Stimulated activated CD8-positive, alpha-beta memory T cell treated with anti-CD3 and anti-CD28 coated beads, Interleukin-7, amount 100 ng/mL, for 1 hour (primary cell): ENCODE measurements at places on chromosomes 5 and 9.

DNA sequence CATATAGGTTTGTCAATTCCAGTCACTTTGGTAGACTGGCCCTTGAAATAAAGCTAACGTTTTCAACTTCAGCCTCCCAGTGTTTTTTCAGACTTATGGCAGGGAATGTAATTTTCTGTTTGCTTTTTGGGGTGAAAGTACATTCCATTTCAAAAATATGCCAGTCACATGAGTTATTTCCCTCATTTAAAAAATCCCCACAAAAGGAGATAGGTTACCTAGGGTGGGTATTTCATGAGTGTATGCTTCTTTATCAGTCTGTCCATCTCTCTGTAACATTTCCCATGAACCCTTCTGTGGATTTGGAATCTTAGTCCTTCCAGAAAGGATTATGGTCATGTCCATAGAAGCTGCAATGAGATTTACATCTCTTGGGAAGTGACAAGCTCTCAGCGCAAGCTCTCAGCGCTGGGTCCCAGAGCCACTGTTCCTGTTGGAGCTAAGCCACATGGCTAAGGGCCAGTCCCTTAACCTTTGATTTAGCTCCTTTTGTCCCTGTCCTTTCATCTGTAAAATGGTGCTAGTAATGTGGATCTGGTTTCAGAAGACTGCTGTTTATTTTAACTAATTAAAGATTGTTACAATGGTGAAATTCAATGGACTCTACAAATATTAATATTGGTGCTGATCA, 294.9 kb downstream of the NR3C1 start:
- no peak for DNase-seq

DNA sequence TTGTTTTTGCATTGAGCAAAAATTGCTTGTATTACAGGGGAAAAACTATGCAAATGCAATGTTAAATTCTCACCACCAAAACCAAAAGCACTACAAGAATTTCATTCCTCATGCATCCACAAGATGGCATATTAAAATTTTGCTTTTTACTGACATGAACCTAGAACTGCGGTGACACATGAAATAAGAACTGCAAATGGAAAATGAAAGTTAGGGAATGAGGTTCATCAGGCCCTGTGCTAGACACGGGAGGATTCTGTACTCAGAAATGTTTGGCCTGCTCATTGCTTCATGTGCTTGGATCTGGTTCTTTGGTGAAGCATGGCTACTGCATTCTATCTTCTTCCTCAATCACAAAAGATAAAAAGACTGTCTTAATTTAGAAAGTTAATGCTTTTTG, 9.1 kb upstream of the RFK start:
- DNase-seq, result no peak

GRCh38 chr5:81751009-81751835, at the start of gene SSBP2:
Gene SSBP2 (minus strand): TSS chr5:81751097. CDS start chr5:81751042, 55 bp downstream.
- peak; percentile 99 for DNase-seq

GRCh38 chr5:36145311-36145710, 6.4 kb downstream of the LMBRD2 start:
- DNase-seq, result no peak

- DNase-seq, result no peak
These were observed 553.1 kb downstream of the LRRC70 start for GRCh38 chr5:63131626-63132285.

DNA sequence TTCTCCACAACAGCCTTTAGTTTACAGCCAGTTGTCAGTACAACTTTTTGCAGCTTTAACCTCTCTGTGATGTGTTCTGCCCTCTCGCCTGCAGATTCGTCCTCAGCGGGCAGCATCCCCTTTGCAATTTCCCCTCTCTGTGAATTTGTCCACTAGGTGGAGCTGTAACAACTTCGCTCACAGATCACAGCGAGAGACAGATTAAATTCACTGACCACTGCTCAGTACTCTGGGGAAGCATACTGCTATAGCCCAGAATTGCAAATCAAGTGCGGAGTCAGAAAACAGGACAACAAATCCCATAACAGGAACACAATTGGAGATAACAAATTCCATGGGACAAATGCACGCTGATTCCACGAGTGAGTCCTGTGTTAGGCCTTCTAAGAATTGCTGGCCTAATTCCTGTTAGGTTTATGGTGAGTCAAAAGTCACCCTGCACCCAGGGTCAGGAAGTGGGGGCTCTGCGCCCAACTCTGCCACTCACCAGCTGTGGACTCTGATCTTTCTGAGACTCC, 2124.9 kb downstream of the MAT2B start:
- DNase-seq, result no peak

GRCh38 chr5:152499814-152500535, 94.9 kb upstream of the NMUR2 start:
- no peak for DNase-seq
